Psoas muscle (tissue), 8 donors: ENCODE measurements at places on chromosomes 3 and 15. TPM values are rescaled to one million over a fixed set of nuclear protein-coding genes. Genes with fewer than 3 reads are reported as not detected.

GRCh38 chr3:6125520-6125919 is 735.4 kb upstream of the GRM7 start:
- no peak for DNase-seq

- DNase-seq: no peak
Observed at GRCh38 chr15:61784734-61785133, 275.5 kb downstream of the VPS13C start.

GRCh38 chr3:110413266-110413665 is 658.4 kb upstream of the NECTIN3 start:
- DNase-seq: no peak

DNA sequence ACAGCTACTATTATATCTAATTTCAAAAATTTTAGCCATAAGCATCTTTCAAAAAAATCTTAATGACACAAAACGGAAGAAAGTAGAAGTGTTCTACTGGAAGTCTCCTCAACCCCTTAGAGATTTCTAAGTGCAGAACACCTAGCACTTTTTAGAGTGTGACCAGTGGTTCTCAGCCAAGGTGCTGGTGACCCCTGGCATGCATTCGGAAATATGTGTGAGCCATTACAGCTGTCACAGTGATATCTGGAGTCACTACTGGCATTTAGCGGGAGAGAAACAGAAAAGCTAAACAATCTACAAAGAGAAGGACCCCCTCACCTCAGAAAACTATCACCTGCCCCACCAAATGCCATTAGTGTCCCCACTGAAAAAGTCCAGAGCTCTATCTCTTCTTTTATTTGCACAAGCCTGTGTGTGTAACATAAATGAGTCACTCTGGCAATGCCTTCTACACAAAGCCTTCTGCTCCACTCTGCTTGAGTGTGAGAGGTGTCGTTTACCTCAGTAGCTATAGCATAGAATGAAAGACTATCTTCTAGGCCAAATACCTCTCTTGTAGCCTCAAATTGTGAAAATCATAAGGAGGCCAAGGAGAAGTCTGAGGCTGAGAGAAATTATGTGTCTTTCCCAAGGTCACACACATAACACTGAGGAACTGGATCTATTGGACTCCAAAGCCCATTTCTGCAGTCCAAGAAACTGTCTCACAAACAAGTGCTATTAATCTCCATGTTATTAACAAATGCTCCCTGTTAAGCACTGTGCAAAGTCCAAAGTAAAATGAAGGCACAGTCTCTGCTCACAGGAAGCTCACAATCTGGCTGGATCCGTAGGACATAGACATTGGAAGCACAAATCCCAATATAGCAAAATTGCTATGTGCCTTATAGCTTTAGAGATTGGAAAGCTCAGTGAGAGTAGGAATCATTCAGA is 28.5 kb upstream of the KCNMB2 start:
- no peak for DNase-seq

DNA sequence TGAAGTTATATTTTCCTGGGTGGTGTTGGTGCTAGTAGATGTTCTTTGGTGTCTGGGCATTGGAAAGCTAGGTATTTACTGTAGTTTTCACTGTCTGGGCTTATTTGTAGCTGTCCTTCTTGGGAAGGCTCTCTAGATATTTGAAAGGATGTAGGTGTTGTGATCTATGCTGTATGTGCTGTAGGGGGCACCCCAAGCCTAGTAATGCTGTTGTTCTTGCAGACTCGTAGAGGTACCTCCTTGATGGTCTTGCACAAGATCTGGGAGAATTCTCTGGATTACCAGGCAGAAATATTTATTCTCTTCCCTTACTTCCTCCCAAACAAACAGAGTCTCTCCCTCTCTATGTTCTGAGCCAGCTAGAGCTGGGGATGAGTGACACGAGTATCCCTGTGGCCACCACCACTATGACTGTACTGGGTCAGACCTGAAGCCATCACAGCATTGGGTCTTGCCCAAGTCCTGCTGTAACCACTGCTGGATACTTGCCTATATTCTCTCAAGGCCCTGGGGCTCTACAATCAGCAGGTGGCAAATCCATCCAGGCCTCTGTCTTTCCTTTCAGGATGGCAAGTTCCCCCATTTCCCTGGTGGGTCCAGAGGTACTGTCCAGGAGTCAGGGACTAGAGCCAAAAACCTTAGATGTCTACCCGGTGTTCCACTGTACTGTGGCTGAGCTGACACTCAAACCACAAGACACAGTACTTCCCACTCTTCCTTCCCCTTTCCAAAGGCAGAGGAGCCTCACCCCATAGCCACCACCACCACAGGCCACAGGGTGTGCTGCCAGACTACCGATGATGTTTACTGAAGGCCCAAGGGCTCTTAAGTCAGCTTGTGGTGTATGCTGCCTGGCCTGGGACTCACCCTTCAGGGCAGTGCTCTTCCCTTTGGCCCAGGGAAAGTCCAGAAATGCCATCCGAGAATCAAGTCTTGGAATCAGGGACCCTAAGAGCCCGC is 195.2 kb upstream of the DPPA4 start:
- DNase-seq: no peak

GRCh38 chr15:88574655-88575054 is 28.2 kb upstream of the DET1 start:
- DNase-seq: no peak

DNA sequence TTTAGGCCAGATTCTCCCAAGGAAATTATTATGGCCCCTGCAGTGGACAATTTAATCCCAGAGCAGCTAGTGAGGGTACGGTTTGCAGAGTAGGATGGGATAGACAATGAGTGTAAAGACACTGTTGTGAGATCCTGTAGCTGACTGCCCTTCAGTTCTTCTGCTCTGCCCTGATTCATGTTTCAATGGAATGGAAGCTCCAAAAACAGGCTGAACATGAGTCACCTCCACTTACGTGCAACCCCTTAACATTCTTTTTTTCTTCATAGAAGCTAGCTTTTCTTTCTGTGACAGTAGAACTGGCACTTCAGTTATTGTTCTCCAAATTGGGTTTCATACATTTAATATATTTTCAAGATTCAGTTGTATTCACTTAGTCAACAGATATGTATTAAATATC is 32.1 kb downstream of the CLDN18 start:
- no peak for DNase-seq

- no peak for DNase-seq
Observed at GRCh38 chr3:14243782-14244181, 65.2 kb downstream of the LSM3 start.

DNA sequence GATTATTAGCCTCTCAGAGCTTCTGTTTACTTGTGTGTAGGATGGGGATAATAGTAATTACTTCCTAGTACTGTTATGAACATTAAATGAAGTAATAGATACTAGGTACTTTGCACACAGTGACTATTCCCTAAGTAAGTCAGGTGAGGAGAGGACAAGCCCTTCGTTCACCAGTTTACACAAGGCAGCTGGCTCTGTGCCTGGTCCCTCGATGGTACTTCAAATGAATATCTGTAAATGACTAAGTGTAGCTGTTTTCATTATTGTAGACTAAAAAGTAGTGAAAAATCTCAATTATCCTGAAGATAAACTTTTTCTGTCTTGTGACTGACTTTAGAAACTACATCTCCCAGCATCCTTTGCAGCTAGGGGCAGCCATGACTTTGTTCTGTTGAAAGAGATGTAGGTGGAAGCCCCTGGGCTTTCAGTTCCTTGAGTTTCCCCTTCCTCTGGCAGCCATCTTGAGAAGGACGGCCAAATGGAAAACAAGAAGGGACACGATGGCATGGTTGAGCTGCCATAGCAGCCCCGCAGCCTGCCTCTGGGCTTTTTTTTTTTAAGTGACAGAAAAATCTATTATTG is 11.7 kb upstream of the WNT7A start:
- DNase-seq: no peak

- peak; percentile 33 for DNase-seq
Observed at GRCh38 chr3:193826159-193826795, 233.3 kb downstream of the OPA1 start.

DNA sequence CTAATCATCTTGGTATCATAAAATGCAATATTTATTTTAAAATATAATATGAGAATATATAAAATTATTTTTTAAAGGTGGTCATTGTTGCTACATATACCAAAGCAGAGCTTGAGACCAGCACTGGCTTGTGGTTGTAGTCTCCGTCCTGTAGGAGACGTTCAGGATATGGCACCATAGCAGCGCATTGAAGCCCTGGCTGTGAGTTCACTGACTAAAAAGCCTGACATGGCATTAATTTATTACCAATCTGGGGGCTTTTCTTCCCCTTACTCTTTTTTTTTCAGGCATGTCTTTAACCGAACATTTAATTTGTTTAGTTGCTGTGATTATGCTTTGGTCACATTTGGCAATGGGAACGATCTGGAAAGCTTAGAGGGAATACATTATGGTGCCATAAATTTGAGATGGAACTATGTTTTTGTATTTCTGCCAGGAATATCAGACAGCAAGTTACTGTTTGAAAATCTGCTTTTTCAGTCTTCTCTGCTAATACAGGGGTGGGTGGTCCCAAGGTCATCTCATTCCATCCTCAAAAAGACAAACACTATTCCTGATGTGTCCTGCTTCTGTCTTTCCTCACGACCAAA is 108.5 kb downstream of the ZIC4 start:
- no peak for DNase-seq

DNA sequence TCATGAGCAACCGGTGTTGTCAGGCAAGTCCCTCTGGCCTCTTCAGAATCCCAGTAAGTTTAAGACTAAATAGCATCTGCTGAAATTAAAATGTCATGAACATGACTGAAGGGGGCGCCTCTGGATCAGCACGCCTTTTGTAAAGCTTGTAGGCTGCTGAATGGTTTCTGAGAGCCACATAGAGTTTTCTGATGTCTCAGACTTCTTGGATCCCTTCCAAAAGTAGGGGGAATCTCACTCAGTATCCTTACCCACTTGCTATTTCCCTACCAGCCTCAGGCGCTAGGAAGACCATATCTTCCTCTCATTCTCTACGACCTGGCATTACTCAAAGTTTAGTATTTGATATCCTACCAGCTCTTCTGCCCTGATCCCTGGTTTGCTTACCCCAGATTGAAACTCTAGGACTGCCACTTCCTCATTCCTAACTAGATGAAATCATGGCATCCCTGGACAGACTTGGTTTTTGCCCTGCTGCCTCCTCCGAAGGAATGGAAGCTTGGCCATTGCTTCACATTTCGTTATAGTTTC is 62.7 kb upstream of the CD47 start:
- no peak for DNase-seq

DNA sequence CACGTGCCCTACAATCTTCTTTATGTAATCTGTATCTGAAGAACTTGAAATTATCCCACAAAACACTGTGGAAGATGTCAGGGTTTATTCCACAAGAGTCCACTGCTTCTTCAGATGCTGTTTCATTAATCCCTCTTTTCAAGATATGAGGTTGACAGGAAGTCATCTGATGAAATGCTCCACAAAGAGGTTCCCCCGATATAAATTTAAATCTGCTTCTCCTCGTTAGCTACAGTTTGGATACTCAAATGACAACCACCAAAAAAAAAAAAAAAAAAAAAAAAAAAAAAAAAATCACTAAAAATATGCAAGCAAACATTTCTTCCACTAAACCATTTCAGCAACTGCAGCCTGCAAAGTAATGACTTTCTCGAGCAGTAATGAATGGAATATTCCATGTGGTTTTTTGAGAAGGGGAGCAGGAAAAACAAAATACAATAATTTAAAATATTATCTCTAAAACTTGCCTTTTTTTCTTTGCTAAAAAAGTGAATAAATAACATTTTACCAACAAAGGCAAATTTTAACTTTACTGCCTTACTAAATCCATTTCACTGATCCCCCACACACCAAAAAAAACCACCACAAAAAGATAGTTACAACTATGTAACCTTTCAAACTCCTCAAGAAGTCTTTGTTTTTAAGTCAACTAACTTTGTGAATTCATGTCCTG is 37.8 kb downstream of the DLG1 start:
- DNase-seq: no peak

DNA sequence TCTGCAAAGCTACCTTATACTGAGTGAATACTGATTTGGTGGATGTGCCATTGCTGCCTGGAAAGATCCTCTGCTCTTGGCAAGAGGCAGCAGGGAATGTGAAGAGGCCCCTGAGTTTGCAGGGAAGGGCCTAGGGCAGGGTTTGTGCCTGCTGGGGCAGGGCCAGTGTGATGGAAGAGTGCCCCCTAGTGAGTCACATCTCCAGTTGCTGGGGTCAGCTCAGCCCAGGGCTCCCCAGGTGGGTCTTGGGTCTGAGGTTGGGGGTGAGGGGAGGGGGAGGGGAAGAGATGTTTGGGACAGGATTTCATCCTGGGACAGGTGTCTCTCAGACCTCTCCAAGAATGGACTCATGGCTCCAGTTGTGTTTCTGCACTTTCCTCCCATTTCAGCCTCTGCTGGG is 4.1 kb upstream of the AMOTL2 start:
- no peak for DNase-seq

- no peak for DNase-seq
Observed at GRCh38 chr3:160069986-160070385, 81.4 kb downstream of the IL12A start.

Gene DPPA4
- polyA plus RNA-seq: not detected

Gene STRIT1
- 1,389 TPM for polyA plus RNA-seq

Gene SLC28A1
- 0.21 TPM for polyA plus RNA-seq

Gene RBPMS2
- polyA plus RNA-seq: 2.0 TPM

Gene C2CD4A
- 0.19 TPM for polyA plus RNA-seq

Gene DUOXA2
- polyA plus RNA-seq: not detected

Gene EFCAB12
- not detected for polyA plus RNA-seq

Gene UACA
- 74.5 TPM for polyA plus RNA-seq

Gene CDHR4
- 0.03 TPM for polyA plus RNA-seq

Gene CCPG1
- 40.2 TPM for polyA plus RNA-seq

Gene ST8SIA2
- polyA plus RNA-seq: not detected

Gene CHRNA7
- 1.9 TPM for polyA plus RNA-seq

Gene SOX14
- not detected for polyA plus RNA-seq
